CD4-positive, alpha-beta T cell treated with Interleukin-15 for 4 hours (primary cell): ENCODE measurements at places on chromosomes 16 and 17.
A peak's percentile ranks its signal among the peaks of the same experiment; 100 is the strongest.

DNA sequence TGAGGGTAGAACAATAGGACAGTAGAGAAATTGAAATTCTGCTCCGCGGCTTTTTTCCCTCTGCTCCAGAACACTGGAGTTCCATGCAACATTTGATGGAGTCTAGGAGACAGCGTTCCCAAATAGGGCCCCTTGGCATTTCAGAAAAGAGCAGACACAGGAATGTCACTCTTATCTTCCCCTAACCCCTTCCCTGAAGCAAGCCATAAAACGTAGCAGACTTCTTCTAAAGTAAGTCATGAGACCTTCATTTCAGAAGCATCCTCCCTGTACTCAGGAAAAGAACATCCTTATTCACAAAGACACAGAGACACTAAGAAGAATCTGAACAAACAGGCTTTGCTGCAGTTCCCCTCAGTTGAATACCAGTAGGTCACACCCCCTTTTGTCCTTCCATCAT, 296.1 kb upstream of the SOX9 start:
- no peak for DNase-seq

DNA sequence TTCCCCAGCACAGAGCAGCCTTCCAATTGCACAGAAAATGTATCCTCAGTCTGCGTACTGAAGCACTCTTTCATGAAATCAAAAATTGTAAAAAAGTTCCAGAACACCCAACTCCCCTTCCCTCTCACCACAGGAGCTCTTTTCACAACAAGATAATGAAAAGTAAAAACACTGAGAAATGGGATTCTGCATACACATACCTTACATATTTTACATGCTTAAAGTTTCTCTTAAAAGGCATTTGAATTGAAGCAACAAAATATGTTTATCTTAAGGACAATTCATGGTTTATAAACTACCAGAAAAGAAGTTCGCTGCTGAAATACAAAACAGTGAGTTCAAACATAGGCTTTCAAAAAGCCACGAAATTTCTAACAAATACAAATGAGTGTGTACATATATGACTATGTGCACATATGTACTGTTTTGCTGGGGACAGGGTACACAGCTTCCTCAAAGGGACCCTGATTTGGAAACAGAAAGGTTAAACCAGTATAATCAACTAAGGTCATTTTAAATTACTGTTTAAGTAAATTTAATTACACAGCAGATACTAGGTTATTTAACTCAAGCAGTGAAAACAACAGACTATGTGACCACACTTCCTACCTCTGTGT, 33.8 kb downstream of the COG1 start:
- no peak for DNase-seq

DNA sequence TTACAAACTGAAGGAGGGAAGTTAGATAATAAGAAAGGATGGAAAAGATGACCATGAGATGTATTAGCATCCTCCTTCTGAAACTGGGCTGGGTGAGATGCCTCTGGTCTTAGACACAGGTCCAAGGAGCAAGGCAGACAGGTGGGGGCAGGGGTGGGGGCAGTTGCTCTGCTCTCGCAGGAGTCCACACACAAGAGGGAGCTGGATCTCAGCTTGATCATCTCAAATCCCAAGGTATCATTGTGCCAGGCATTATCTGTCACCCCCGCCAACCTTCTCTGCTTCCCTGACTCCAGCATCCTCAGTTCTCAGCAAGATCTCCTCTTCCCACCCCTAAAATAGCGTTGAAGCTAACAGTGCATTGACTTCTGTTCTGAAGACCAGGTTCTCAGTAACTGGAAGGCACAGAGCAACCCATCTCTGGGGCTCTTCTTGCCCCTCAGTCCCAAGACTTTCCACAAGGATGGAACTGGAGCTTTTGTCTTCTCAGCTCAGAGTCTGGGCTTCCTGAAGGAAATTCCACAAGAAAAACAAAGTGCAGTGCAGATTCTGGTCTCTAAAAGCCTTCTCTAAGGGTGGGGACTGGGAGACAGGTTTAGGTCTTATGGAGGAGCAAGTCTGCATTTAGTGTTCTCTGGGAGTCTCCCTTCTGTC, 1.6 kb downstream of the FLOT2 start:
- DNase-seq: no peak

- DNase-seq: peak; percentile 3
Observed at GRCh38 chr16:12340151-12340733, 363.7 kb downstream of the SNX29 start.

GRCh38 chr17:48993951-48994350, 3.2 kb upstream of the IGF2BP1 start:
- DNase-seq: no peak

- no peak for DNase-seq
Observed at GRCh38 chr17:13740686-13741085, 139.0 kb upstream of the HS3ST3A1 start.

GRCh38 chr17:40363111-40363827, 1.3 kb downstream of the GJD3 start:
- DNase-seq: no peak

GRCh38 chr16:1779234-1779701, 3.1 kb downstream of the SPSB3 start:
- no peak for DNase-seq

DNA sequence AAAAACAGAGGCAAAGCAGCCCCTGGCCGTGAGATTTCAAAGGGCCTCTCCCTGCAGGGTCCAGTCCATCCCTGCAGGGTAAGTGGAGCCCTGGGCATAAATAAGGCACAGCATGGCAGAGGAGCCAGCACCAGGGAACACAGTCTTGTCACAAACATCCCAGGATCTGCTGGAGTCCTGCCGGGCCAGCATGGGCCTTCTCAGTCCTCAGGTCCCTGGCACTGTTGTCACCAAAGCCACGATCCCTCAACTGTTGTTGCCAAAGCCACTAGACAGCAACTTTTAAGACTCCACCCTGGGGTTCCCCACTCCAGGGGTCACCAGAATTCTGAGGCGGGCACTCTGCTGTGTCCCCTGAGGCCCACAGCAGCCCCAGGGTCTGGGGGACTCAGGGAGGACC, 47.8 kb upstream of the BAHCC1 start:
- DNase-seq: no peak

DNA sequence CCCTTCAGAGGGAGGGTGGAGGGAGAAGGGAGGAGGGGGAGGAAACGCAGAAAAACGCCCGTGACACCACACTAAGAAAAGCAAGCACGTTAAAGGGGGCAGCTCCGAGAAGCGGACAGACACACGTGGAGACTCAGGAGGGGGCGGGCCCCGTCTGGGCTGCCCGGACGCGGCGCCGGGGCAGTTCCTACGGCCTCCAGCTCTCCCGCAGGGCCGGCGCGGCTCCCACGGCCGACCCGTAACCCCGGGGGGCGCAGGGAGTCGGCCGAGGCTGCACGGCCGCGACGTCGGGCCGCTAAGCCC, 362 bp downstream of the KLHDC4 start:
- DNase-seq: peak; percentile 75

DNA sequence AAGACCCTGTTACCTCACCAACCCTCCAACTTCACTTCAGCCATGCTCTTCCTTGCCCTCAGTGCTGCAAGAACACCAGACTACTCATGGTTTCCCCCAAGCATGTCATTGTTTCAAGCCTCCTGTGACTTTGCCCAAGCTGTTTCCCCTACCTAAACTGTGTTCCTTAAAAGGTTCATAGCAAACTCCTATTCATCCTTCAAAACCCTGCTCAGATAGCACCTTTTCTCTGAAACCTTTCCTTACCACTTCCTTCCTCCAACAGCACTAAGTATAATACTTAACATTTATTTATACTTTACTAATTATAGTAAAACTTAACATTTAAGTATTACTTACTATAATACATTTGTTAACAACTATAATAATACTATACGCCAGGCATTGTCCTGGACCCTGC, 136.2 kb downstream of the CCT6B start:
- no peak for DNase-seq

- DNase-seq: no peak
Observed at GRCh38 chr16:16014329-16015224, 65.2 kb downstream of the ABCC1 start.

DNA sequence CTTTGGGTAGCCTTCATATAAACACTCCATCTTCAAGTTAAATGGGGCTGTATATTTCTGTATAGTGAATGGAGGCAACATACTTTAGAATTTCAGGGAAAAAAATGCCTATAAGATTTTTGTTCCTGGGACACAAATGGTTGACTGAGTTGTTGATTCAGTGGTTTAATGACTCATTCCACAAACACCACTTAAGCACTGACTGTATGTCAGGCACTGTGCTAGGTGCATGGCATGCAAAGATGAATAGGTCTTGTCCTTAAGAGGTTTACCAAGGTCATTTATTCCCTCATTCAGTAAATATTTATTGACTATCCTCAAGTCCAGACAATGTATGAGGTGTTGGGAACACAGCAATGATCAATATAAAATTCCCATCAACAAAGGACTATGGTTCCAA, 417.1 kb downstream of the CA10 start:
- DNase-seq: no peak

DNA sequence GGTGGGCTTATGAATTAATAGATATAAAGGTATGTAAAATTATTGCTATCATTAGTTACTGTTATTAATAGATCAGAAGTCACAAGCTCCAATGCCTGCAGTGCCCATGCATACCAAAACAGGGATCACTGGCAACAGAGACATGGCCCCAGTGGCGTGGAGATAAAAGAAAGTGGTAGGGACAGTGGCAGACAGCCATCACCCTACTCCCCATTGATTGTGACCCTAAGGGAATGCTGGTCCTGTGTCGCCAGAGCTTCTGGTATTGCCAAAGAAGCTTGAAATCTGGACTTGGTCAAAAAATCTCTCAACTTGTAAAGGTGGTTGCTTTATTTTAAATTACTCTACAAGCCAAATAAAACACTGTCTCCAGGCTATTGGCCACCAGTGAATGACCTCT, 279.1 kb downstream of the IRX3 start:
- no peak for DNase-seq

GRCh38 chr16:31181102-31181830, 1.3 kb downstream of the FUS start:
- no peak for DNase-seq

DNA sequence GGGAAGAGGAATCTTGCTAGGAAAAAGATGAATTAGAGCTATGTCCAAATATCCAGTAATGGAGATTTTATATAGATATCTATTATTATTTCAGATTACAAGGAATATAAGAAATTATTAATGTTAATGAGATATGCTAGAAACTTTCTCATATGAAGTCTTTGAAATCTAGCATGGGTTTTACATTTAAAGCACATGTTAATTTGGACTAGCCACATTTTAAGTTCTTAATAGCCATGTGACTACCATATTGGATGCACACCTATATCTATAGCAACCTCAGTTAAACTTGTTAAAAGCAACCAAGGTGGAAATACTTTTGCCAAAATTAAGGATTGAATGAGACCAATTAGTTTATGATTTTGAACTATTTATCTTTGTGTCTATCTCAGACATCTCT, 86.7 kb upstream of the CNTNAP4 start:
- no peak for DNase-seq

- DNase-seq: no peak
Observed at GRCh38 chr17:3890082-3890877, 2.6 kb downstream of the CAMKK1 start.

DNA sequence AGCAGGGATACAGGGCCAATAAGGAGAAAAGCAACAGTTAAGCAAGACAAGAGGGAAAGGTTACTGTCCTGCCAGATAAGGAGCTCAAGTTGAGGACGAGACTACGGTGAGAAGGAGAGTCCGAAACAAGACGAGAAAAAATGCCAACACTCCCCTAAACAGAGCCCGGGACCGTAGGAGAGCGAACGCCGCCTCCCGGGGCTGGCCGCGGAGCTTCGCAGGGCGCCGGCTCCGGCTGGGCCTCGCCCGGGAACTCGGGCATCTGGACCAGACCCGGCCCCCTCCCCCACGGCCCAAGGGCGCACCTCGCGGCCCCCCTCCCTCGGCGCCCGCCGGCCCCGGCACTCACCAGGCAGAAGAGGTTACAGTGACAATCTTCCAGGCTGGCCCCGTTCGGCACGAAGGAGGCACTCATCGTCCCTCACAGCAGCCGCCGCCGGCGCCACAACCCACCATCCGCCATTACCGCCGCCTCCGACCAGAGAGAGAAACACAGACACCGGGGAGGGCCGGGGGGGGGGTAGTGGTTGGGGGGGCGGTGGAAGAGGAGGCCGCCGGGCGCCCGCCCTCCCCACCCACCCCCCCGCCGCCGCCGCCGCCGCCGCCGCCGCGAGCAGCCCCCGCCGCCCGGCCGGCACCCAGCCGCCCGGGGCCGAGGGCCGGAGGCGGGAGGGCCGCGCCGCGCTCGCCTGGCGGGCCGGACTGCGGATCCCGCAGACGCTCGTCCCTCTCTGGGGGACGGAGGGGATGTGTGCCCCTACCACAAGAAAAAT, at the start of gene MED13:
Gene MED13, minus strand, starts transcription at position 488 of the 773 bp plus-strand sequence. Its CDS starts 73 bp downstream, at position 415.
- DNase-seq: peak; percentile 50

GRCh38 chr16:55010492-55011160, 80.0 kb downstream of the IRX5 start:
- no peak for DNase-seq

DNA sequence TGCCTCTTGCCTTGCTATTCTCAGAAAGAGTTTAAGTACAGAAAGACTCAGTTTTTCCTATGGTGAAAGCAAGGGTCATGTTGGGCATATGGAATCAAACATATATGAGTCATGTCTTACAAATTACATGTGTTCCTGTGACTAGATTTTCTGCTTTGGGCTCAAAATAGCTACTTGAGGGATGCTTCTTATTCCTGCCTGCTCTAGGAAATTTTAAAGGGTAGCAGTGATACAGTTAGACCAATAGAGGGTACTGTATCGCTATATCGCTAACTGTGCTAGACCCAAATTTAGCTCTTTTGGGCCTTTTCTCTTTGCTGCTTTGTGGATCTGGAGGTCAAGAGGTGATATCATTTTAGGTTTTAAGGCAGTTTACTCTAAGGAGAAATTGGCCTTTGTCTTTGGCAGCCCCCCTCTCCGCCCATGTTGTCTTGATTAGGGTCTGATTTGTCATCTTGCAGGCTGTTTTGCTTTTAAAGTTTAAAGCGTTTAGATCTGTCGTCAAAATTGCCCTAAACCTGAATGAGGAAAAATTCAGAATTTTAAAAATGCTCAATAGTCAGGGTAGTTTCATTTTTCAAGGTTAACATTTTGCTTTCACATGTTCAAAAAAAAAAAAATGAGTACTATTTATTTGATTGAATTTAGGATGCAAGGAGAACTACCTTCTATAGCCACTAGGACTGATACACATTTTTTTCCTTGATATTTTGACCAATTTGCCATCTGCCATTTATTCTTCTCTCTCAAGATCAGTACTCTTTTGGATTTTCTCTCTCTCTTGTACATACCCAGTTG, 8.8 kb downstream of the NFATC3 start:
- DNase-seq: peak; percentile 45

GRCh38 chr16:83972256-83973008, 4.4 kb downstream of the NECAB2 start:
- no peak for DNase-seq

DNA sequence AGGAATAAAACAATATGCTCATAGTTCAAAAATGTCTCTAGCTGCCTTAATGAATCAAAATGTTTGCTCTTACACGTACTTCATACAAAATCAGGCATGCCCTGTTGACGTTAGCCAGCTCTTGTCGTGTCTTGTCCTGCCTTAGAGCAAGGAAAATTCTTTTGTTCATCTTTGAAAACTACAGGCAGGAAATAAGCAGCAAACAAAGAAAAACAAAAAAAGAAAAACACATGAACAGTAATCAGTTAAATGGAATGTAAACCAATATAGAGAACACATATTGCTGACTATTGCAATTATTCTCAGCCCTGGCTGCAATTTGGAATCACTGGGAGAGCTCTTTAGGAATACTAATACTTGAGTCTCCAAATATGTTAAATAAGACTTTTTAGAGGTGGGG, 1.7 kb downstream of the CAPNS2 start:
- DNase-seq: no peak
